ENCODE measurements at places on chromosomes 4 and X.

- no peak for DNase-seq
Measured at GRCh38 chr4:54050214-54050904, 14.0 kb downstream of the CHIC2 start.

GRCh38 chr4:120329386-120329785 lies 262.7 kb upstream of the MAD2L1 start:
- no peak for DNase-seq

GRCh38 chr4:23734000-23734399 lies 155.8 kb downstream of the PPARGC1A start:
- peak; percentile 16 for DNase-seq

GRCh38 chr4:122776916-122777315 lies 44.4 kb downstream of the BBS12 start:
- no peak for DNase-seq

- DNase-seq, result no peak
Measured at GRCh38 chr4:81914623-81915022, 442.9 kb upstream of the RASGEF1B start.

DNA sequence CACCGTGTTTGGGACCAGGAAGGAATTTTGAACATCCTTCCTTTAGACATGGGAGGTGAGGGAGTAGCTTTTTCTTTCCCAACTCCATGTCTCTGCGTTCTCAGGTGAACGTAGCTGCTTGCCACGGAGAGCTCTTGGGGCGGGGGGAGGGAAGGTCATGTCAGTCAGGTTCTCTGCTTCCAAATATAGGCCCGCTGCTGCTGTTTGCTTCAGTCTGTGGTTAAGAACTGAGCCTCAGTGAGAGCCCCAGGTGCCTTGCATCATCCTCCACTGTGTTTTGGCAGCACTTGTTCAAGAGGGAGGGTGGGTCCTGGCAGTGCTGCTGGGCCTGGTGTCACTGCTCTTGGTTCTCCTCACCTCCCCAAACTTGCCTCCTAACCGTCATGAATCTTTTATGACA lies 46.5 kb downstream of the HADH start:
- DNase-seq, result no peak

DNA sequence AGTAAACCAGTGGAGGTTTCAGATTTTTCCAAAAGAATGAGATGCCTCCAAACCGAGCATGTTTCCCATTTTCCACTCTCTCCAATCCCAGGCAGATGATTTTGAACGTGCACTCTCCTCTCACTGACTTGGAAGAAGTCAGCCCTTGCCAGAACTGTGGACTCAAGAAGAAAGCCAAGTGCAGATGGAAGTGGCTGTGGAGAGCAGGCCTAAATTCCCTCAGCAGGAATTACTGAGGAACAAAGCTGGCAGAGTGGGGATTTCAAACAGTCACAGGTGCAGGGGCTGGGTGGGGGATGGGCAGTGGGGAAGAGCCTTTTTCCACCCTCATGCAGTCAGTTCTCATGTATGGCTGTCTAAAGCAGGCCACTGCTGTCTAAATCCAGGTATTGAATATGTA lies 83.5 kb upstream of the PLAC1 start:
- DNase-seq, result no peak
